Spinal cord (tissue), 10 donors: ENCODE measurements at places on chromosomes 12 and 14. TPM values are rescaled to one million over a fixed set of nuclear protein-coding genes. Genes with fewer than 3 reads are reported as not detected.

Gene CMA1
- not detected for total RNA-seq

Gene JPH4
- total RNA-seq: 23.7 TPM

Gene KIF26A
- total RNA-seq: 4.3 TPM

- no peak for DNase-seq
Observed at GRCh38 chr12:128607641-128608040, 216.1 kb downstream of the SLC15A4 start.

- DNase-seq: no peak
Observed at GRCh38 chr12:113138826-113139225, 3.3 kb upstream of the RASAL1 start.

- DNase-seq: no peak
Observed at GRCh38 chr12:132204793-132205270, 60.6 kb downstream of the NOC4L start.

GRCh38 chr14:54600717-54601109, 33.8 kb downstream of the SAMD4A start:
- DNase-seq: no peak

DNA sequence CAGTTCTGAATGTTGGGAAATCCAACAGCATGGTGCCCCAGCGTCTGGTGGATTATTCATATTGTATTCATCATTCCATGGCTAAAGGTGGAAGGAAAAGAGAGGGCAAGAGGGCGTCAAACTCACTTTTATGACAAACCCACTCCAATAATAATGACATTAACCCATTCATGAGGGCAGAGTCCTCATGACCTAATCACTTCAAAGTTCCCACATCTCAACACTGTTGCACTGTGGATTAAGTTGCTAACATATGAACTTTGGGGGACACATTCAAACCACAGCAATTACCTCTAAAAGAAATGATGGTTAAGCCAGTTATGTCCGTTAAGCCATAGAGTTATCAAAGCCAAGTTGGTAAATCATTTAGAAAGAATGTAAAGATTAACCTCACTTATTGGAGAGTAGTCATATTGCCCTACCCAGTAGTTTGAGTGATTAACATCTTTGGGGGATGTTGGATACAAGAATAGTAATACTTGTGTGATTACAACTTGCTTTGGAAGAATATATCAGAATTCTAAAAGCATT, 212.4 kb upstream of the FLRT2 start:
- no peak for DNase-seq

DNA sequence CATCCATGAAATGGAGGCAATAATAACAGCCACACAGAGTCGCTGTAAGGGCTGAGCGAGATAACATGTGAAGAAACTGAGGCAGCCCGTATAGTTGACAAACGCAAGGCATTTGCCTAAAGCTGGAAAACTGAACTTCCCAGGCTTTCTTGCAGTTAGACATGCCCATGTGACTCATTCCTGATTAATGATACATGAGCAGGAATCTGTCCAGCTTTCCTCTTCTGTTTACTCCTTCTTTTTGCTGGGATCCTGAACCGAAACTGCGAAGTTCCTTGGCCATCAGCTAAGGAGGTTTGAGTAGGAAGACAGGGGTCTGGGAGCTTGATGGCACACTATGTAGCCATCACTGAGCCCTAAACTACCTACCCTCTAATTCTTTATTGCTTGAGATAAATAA, 52.2 kb downstream of the ST8SIA1 start:
- DNase-seq: no peak

DNA sequence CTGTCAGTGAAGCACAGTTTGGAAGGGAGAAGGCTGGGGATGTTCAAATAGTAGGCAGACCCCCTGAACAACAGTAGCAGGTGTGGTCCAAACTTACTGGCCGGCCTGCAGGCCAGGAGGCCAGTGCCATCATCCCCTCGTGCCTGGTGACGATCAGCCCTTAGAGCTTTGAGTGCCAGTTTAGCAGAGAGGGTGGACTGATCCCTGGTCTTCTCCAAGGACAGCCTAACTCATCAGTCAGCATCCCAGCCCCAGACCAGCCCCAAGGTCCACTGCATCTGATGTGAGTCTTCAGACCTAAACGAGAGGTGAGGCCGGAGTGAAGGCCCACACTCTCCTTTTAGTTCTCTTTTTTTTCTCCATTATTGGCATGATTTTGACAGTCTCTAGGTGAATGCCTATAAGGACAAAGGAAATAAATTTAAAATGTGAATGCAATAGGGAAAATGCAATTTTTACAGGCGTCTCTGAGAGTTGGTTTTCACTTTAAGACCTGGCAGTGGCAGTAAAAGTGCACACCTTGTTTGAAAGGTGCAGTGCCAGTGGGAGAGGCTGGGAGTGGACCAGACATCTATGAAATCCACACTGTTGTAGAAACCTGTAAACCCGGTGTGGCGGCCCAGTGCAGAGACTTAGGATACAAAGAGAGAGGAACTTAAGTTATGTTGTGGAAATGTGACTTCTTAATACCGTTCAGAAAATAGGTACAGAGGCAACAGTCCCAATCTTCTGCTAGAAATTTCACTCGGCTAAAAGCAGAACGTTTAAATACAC, 311.2 kb downstream of the CACNA1C start:
- DNase-seq: no peak
